ENCODE measurements at places on chromosomes 6 and 20.

GRCh38 chr6:138719011-138719635, 54.4 kb upstream of the CCDC28A start:
- DNase-seq = no peak

- DNase-seq = no peak
These were observed 52.8 kb upstream of the UTRN start for GRCh38 chr6:144232176-144232831.

DNA sequence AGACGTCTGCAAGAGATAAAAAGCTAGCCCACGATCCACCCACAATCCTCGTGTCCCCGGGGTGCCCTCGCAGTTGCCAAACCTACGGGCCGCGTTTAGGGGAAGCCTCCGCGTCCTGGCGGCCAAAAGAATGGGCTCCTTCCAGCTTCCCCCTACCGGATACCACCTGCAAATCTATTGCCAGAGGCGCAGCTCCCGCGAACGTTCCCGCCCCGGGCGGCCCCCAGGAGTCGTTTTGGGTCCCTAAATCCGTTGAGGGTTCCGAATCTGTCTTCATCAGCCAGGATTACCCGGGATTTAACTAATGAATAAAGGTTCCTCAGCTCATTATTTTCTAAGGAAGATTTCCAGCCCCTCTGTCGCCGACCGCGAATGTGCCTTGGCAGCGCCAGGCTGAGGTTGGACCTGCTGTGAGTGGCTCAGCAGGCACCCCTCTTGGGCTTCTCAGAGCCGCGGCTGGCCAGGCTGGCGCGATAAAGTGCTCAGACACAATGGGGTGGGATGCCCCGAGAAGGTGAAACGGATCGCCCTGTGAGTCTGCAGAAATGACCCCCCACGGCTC, 2.8 kb upstream of the VSX1 start:
- no peak for DNase-seq

DNA sequence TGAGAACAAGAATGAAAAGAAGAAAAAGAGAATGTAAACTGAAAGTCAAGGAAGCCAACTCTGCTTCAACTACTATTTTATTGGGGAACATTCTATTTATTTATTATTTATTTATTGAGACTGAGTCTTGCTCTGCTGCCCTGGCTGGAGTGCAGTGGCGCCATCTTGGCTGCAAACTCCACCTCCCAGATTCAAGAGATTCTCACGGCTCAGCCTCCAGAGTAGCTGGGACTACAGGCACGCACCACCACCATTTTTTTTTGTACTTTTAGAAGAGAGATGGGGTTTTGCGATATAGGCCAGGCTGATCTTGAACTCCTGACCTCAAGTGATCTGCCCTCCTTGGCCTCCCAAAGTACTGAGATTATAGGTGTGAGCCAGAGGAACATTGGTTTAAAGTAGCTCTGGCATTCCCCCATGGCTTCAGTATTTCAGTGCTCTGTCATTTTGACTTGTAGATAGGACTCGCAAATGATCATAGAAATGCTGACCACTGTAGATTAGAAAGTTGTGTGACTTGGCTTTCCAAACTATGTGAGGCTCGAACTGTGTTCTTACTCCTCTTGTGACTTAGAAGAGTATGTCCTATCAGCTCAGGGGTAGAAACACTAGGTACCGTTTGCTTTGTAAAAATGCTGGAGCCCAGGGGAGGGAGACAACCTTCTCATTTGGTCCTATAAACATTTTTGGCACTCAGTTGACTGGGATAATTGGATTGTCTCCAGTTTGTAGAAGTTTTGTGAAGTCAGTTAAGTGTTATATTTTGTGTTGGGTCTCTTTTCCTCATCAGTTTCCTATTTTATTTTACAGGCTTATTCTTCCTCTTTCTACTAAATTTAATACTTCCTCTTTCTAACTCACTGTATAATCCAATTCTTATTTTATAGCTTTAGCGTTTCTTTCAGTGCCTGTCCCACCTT, 544.9 kb upstream of the CITED2 start:
- DNase-seq = no peak

- DNase-seq = no peak
These were observed 20.5 kb downstream of the COL9A1 start for GRCh38 chr6:70282312-70282918.

DNA sequence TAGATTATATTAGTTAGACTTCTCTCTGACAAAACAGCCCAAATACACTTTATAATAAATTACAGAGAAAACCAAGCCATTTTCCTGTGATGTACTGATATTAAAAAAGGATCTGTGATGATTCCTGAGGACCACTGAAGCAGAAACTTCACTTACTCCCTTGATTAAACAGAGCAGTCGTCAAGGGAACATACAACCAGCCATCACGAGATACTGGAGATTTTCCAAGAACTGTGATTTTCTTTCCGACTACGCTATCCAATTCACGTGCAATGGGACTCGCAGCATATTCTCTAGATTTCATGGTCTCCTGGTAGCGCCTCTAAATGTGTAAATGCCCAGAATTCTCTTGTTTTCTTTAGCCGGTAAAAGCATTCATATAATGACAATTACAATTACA, 377.4 kb downstream of the PHF3 start:
- no peak for DNase-seq

- no peak for DNase-seq
These were observed 429.6 kb upstream of the JARID2 start for GRCh38 chr6:14816116-14816859.

DNA sequence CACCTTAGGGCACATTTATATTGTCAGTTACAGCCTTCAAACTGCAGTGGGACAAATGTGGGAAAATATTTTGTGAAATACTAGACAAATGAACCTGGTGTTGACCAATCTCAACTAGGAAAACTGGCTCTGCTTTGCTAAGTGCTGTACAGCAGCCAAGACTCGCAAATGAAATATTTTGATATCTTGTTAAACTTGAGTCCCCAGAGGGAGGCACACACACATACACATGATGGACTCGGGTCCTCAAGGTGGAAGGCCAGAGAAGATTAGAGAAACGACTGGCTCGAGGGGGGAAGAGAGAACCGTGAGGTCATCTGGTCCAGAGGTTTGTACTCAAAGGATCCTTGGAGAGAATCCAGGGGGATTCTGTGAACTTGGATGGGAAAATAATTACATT, 67.3 kb upstream of the JAG1 start:
- DNase-seq = no peak

GRCh38 chr6:105122717-105123116, 57.1 kb downstream of the POPDC3 start:
- DNase-seq = no peak

DNA sequence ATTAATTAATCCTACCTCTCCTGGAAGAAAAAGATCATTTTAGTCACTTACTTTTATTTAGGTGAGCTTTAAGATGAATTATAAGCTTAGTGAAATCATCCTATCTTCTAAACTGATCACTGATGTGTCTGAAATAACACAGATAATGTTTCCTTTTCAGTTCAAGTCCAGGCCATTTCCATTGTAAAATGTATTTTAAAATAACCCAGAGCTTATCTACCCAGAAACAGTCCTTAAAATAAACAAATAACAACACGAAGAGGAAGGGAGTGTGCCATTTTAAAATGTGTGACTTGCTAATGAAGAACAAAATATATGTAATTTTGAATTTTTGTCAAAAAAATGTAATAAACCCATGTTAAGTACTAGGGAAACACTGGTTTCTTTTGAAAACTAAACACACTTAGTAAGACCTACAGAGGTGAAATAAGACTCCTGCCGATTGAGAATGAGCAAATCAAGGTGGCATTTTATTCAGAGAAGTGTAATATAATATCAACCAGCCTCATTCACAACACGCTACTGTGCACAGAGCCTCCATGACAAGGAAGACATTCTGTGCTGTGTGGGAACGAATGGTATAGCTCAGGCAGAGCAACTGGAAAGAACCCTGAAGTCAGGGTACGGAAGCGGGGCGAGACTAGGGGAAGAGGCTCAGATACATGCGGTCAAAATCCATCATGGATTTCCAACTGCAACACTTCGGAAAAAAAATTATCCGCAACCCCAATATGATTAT, 7.7 kb downstream of the LRP11 start:
- DNase-seq = no peak

DNA sequence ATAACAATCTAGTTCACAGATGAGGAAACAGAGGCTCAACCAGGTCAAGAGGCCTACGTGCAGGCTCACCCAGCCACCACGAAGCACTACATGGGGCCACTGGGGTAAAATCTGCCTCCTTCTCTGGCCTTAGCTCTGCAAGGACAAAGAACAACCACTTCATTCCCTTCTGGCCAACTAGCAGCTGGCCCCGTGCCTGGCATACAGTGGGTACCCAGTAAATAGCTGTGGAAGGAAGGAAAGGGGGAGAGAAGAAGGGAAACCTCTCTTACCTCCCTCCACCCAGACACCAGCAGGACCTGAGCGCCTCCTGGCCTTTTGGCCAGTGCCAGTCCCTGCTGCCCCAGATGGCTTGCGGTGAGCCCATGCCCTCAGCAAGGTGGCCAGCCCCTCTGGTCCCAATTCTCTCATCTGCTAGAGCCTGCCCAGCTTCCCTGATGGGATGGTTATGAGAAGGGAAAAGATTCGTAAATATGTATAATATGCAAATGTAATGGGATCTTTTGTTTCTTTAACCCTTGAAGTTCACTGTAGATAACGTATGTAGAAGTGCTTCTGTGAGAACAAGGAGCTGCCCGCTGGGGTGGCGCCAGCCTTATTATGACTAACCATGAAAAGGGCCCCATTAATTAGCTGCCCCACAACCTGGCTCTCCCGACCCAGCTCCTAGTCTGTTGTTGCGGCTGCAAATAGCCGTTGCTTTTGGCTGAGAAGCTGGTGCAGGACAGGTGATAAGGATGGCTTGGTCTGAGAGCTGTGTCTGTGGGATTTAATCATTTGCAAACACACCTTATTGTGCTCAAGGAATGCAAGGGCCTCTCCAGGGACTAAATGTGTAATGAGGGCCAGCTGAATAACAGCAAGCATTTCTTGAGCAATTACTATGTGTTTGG, 62.0 kb downstream of the DLGAP4 start:
- no peak for DNase-seq

GRCh38 chr20:58424218-58424969, 35.4 kb downstream of the VAPB start:
- DNase-seq = no peak

- no peak for DNase-seq
These were observed 47.2 kb downstream of the TRIM38 start for GRCh38 chr6:26009817-26010216.

GRCh38 chr20:31706607-31707257, 15.9 kb downstream of the BCL2L1 start:
- no peak for DNase-seq

GRCh38 chr20:5061213-5061612, 58.5 kb downstream of the PCNA start:
- DNase-seq = no peak

GRCh38 chr20:53413186-53413631, 180.4 kb downstream of the ZNF217 start:
- no peak for DNase-seq

DNA sequence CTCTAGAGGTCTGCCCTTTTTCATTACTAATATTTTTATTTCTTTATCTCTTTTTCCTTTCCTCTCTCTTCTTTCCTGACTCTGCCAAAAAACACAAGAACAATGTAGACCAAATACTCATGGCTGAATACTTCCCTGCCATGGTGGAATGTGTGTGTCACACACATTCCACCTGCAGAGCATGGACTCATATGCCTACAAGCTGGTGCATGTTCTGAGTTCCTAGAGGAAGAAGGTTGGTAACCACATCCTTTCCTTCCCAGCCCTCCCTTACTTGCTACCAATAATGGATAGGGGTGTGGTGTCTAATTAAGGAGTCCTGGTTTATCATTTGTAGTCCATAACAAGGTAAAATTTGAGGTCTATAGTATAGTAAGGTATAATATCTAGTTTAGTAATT, 15.2 kb upstream of the CST9L start:
- no peak for DNase-seq

DNA sequence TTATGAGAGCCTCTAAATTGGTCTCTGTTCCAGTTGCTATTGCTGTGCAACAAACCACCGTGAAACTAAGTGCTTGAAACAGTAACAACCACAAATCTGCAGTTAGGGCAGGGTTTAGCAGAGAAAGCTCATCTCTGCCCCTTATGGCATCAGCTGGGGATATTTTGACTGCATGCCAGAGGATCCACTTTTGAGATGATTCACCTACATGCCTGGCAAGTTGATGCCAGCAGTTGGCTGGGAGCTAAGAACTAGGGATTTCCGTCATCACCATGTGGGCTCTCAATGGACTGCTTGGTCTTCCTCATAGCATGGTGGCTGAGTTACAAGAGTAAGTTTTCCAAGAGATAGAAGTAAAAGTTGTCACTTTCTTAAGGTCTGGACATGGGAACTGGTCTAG, 35.1 kb downstream of the PLCB4 start:
- no peak for DNase-seq

DNA sequence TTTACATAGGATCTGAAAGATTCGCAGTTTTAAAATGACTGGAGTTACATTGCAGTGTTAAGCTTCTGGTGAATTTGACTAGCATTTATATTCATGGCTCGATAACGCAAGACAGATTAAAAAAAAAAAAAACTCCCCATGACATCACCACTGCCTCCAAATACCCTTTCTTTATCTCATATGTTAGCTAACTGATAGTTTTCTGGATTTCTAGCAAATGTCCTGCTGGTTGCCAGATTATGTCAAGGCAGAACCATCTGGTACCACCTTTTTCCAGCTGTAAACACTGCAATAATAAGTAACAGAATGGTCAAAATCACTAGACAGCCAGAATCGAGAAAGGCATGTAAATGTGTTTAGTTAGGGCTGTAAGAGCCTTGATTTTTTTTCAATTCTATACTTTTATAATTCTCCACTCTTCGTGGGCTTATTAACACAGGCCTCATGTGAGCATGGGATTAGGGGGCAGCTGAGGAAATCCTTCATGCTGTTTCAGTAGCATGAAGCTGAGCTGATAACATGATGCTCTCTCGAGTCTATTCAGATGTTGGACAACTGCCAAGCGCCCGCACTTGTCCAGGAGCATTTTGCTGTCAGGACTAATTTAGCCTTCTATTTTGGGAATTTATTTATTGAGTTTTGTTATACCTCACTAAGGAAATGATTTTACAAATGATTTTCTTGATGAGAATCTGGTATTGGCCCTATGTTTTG, 166.0 kb upstream of the SCGN start:
- DNase-seq = no peak

GRCh38 chr6:110322874-110323242, 35.3 kb downstream of the METTL24 start:
- DNase-seq = no peak

- DNase-seq = peak; percentile 65
These were observed 14.5 kb downstream of the GNL1 start for GRCh38 chr6:30541515-30542403.

- DNase-seq = no peak
These were observed 18.3 kb downstream of the INSM1 start for GRCh38 chr20:20386192-20386591.

- DNase-seq = no peak
These were observed 11.9 kb upstream of the KIAA1755 start for GRCh38 chr20:38272398-38272797.

DNA sequence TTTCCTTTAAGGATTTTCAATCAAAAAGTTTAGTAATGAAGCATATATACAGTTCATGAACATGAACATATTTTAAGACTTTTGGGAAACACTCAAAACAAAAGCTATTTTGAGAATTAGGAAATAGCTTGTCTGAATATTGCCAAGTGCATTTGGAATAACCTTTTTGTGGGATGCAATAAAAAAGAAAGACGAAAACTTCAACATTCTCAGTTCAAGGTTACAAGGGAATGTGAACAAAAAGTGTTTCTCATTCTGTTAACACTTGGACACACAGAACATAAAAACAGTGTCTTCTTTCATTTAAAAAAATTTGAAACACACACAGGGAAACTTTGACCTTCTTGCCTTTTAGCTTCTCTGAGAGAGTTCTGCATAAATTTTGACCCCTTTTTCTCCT, 72.7 kb upstream of the TCF21 start:
- DNase-seq = no peak

- DNase-seq = no peak
These were observed 62.9 kb upstream of the ZNF217 start for GRCh38 chr20:53656293-53657202.

All from stimulated activated CD4-positive, alpha-beta T cell treated with anti-CD3 and anti-CD28 coated beads, Interleukin-15, amount 100 ng/mL, for 1 hour (primary cell).